Fibroblast of lung (primary cell): ENCODE measurements at places on chromosomes 7 and 10. TPM values are rescaled to one million over a fixed set of nuclear protein-coding genes. Genes with fewer than 3 reads are reported as not detected.

GRCh38 chr7:12314199-12314598 lies 89.5 kb downstream of the VWDE start:
- H3K27ac ChIP-seq = no peak overlapping the region
- no peak overlapping the region for H3K4me3 ChIP-seq
- H3K4me1 ChIP-seq = no peaks in the 10 kb centered on the region
- no peaks in the 10 kb centered on the region for H3K36me3 ChIP-seq
- no peaks in the 10 kb centered on the region for H3K27me3 ChIP-seq
- no peak for DNase-seq

GRCh38 chr7:74655768-74656440 lies 1.6 kb upstream of the GTF2I start:
- H3K27me3 ChIP-seq = no peaks in the 10 kb centered on the region
- DNase-seq = no peak
- H3K36me3 ChIP-seq = no peaks in the 10 kb centered on the region
- peak overlapping the region; percentile 38 for H3K27ac ChIP-seq

Gene NKX2-3
- not detected in 2 replicates for total RNA-seq

Gene TWIST1
- total RNA-seq = 23.9 and 31.2 TPM in 2 replicates

- H3K4me1 ChIP-seq = no peaks in the 10 kb centered on the region
- H3K4me3 ChIP-seq = no peak overlapping the region
- no peaks in the 10 kb centered on the region for H3K36me3 ChIP-seq
- no peaks in the 10 kb centered on the region for H3K27me3 ChIP-seq
Observed at GRCh38 chr10:132452651-132453469, 55.9 kb downstream of the PWWP2B start.

DNA sequence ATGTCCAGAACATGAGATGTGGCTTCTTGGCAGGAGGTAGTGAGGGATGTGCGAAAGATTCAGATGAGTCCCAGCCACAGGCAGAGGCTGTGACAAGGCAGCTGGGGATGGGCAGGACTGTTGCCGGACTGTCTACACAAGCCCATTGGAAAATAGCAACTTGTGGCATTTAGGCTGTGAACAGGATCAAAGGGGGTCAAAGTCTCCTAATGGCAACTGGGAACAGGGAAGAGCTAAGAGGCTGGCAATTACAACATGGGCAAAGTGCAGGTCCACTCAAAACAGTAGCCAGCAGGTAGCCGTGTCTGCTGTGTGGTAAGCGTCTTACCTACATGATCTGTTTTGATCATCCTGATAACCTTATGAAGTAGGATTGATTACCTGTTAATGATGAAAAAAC lies 254.2 kb upstream of the ZNF32 start:
- H3K36me3 ChIP-seq = no peaks in the 10 kb centered on the region
- no peaks in the 10 kb centered on the region for H3K4me1 ChIP-seq
- no peak overlapping the region for H3K27ac ChIP-seq
- no peaks in the 10 kb centered on the region for H3K27me3 ChIP-seq
- no peak for DNase-seq

Gene SLC16A9
- 0.26 and 0.66 TPM in 2 replicates for total RNA-seq

Gene UPK3B
- total RNA-seq = under 0.01 and 0.50 TPM in 2 replicates

Gene OPN1SW
- total RNA-seq = not detected in 2 replicates

Gene MRLN
- not detected in 2 replicates for total RNA-seq

GRCh38 chr7:50851891-50852290 lies 69.2 kb upstream of the GRB10 start:
- peaks cover 10% of the 10 kb centered on the region for H3K27me3 ChIP-seq
- no peak overlapping the region for H3K4me3 ChIP-seq
- no peak for DNase-seq
- H3K36me3 ChIP-seq = no peaks in the 10 kb centered on the region
- no peak overlapping the region for H3K27ac ChIP-seq

GRCh38 chr10:102033787-102034186 lies 22.2 kb downstream of the ARMH3 start:
- no peaks in the 10 kb centered on the region for H3K27me3 ChIP-seq
- no peak for DNase-seq
- H3K4me3 ChIP-seq = no peak overlapping the region
- no peaks in the 10 kb centered on the region for H3K36me3 ChIP-seq
- H3K27ac ChIP-seq = no peak overlapping the region
- no peaks in the 10 kb centered on the region for H3K4me1 ChIP-seq

DNA sequence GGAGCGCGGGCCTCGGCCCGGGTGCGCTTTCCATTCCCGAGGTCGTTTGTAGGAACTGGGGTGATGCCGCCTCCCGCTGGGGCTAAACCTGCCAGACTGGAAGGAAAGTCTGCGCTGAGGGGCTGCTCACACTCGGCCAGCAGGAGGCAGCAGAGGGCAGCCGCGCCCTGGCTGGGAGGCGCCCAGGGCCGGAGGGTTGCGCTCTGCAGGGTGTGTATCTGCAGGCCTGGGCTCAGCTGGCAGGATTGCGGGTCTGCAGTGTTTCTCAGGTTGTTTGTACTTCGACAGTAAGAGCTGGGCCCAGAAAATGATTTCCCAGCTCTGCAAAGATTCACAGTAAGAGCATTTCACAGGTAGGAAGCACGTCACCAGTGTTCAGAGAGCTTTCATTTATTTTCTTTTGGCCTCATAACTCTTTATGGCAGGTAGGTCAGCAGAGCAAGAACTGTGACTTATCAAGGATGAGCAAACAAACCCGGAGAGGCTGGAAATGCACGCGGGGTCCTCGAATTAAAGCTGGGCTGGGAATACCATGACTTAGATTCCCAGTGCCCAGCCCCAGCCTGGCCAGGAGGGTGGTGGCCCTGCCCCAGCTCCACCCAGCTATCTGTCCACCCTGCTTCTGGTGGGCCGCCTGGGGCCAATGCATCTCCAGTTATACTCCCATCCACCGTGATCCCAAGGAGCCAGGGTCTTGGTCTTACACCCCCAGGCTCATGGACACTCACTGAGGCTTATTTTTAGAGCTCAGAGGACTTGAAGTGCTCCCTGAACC lies 15.2 kb upstream of the PPP2R2D start:
- H3K4me3 ChIP-seq = no peak overlapping the region
- H3K4me1 ChIP-seq = no peaks in the 10 kb centered on the region
- no peak overlapping the region for H3K27ac ChIP-seq
- no peaks in the 10 kb centered on the region for H3K27me3 ChIP-seq
- DNase-seq = peak; percentile 20
- H3K36me3 ChIP-seq = no peaks in the 10 kb centered on the region

DNA sequence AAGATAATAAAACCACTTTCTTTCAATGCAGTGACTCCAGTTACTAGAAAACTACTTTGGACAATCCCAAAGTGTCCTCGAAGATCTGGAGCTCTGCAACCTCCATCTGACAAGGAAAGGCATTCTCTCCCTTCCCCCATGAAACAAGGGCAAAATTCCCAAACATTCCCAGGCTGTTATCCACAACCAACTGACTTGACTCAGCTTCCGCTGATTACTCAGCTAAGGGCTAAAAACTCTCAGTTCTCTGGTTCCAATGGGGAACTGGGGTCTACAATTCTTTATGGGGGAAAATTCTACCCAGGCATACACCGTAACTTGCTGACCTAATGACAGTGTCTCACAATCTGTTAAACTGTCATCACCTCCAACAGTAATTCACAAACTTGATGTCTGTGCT lies 48.4 kb downstream of the SFMBT2 start:
- H3K4me1 ChIP-seq = no peaks in the 10 kb centered on the region
- H3K27ac ChIP-seq = no peak overlapping the region
- DNase-seq = no peak
- no peaks in the 10 kb centered on the region for H3K27me3 ChIP-seq
- H3K36me3 ChIP-seq = no peaks in the 10 kb centered on the region
- no peak overlapping the region for H3K4me3 ChIP-seq

DNA sequence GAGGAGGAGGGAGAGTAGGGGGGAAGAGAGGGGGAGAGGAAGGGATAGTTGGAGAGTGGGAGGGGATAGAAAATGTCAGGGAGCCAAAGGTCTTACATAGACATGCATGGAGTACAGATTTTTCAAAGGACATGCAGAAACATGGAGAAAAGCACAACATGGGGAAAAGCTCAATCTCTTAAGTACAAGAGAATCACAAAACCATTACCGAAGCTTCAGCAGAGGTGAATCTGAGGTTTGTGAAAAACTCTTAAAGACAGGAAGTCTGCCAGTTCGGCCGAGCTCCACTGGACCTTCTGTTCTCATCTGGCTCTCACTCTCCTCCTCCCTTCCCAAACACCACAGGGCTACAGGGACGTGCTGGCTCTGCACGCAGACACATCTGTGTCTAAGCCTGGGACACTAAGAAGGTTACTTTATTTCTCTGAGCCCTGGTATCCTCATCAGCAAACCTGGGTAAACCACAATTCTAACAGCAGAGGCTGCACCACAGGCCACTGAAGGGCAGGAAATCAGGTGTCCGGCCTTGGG lies 133.9 kb downstream of the COBL start:
- H3K27ac ChIP-seq = no peak overlapping the region
- H3K4me3 ChIP-seq = no peak overlapping the region
- H3K27me3 ChIP-seq = no peaks in the 10 kb centered on the region
- no peaks in the 10 kb centered on the region for H3K4me1 ChIP-seq
- no peaks in the 10 kb centered on the region for H3K36me3 ChIP-seq

Gene ADAM22
- 0.51 and 0.66 TPM in 2 replicates for total RNA-seq

DNA sequence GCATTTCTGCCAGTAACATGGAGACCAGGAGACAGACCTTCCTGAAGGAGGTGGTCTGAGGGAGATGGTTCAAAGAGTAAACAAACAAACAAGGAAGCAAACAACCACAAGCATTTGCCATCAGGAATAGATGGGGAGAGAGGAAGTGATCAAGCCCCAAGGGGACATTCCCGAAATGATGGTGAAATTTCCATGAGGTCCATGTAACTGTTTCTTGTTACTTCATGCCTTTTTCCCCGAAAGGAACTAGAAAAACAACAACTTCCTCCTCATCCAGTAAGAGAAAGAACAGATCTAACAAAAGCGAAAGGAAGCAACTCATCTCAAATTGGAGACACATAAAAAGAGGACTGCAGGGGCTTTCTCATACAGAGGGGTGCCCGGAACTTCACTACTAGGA lies 152.5 kb upstream of the ZNF32 start:
- no peak overlapping the region for H3K4me3 ChIP-seq
- H3K36me3 ChIP-seq = no peaks in the 10 kb centered on the region
- no peaks in the 10 kb centered on the region for H3K4me1 ChIP-seq

GRCh38 chr7:25386311-25386744 lies 158.0 kb upstream of the NPVF start:
- H3K4me1 ChIP-seq = no peaks in the 10 kb centered on the region
- peaks cover 9% of the 10 kb centered on the region for H3K27me3 ChIP-seq
- no peaks in the 10 kb centered on the region for H3K36me3 ChIP-seq
- DNase-seq = no peak
- no peak overlapping the region for H3K4me3 ChIP-seq

- no peaks in the 10 kb centered on the region for H3K27me3 ChIP-seq
- H3K4me3 ChIP-seq = no peak overlapping the region
- H3K27ac ChIP-seq = no peak overlapping the region
- no peak for DNase-seq
- H3K36me3 ChIP-seq = peaks cover 9% of the 10 kb centered on the region
Observed at GRCh38 chr7:155713384-155713783, 68.9 kb downstream of the RBM33 start.

Gene TFR2
- under 0.01 TPM in 1 of 2 replicates, not detected in the other for total RNA-seq

DNA sequence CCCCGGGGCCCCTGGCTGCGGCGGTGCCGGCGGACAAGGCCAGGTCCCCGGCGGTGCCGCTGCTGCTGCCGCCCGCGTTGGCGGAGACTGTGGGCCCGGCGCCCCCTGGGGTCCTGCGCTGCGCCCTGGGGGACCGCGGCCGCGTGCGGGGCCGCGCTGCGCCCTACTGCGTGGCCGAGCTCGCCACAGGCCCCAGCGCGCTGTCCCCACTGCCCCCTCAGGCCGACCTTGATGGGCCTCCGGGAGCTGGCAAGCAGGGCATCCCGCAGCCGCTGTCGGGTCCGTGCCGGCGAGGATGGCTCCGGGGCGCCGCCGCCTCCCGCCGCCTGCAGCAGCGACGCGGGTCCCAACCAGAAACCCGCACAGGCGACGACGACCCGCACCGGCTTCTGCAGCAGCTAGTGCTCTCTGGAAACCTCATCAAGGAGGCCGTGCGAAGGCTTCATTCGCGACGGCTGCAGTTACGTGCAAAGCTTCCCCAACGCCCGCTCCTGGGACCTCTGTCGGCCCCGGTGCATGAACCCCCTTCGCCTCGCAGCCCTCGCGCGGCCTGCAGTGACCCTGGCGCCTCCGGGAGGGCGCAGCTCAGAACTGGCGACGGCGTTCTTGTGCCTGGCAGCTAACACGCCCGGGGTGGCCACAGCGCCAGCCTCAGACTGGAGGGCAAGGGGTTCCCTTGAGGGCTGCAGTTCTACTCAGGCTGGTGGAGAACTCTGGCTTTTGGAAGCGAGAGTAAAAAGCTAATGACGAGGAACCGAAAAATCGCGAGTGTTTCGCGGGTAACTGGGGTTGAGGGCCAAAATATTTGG lies 804 bp downstream of the FRAT1 start:
- H3K36me3 ChIP-seq = no peaks in the 10 kb centered on the region
- no peaks in the 10 kb centered on the region for H3K27me3 ChIP-seq
- peaks cover 4% of the 10 kb centered on the region for H3K4me1 ChIP-seq
- peak overlapping the region; percentile 47 for H3K4me3 ChIP-seq

Gene JAKMIP3
- total RNA-seq = under 0.01 and 0.17 TPM in 2 replicates

GRCh38 chr7:137820156-137820555 lies 26.6 kb downstream of the DGKI start:
- peaks cover 11% of the 10 kb centered on the region for H3K4me1 ChIP-seq
- H3K27ac ChIP-seq = no peak overlapping the region
- no peak overlapping the region for H3K4me3 ChIP-seq

GRCh38 chr7:92988051-92988450 lies 129.7 kb downstream of the SAMD9 start:
- no peak overlapping the region for H3K4me3 ChIP-seq
- no peaks in the 10 kb centered on the region for H3K36me3 ChIP-seq
- peak; percentile 69 for DNase-seq
- peaks cover 2% of the 10 kb centered on the region for H3K4me1 ChIP-seq
- H3K27ac ChIP-seq = no peak overlapping the region

DNA sequence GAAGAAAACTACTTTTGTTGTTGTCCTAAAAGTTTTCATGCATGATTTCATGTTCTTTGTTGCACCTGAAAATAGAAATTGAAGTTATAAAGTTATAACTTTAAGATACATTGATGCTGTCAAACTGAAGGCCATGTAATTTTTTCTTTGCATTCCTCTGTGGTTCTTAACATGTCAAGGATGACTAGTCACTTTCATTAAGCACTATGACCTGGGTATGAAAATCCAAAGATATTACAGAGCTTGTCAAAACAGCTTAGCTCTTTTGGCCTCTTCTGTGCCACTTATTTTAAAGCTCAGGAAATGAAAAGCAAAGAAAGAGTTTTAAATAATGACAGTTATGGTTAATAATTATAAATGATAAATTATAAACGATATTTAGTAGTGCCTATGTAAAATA lies 241.6 kb upstream of the CACNA2D1 start:
- H3K36me3 ChIP-seq = no peaks in the 10 kb centered on the region
- no peak overlapping the region for H3K4me3 ChIP-seq
- H3K4me1 ChIP-seq = no peaks in the 10 kb centered on the region
- H3K27me3 ChIP-seq = no peaks in the 10 kb centered on the region

DNA sequence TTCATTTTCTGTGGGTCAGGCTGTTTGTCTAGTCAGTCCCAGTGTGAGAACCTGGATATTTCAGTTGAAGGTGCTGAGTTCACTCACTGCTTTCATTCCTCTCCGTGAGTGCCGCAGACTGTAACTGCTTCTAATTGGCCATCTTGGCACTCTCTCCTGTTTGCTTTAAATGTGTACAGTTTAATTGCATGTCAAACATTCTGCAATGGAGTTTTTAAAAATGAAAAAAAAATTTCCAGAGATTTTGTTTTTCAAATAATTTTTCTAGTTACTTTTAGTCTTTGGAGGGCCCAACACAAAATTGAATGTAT lies 87.8 kb downstream of the CCSER2 start:
- H3K36me3 ChIP-seq = no peaks in the 10 kb centered on the region
- no peak overlapping the region for H3K27ac ChIP-seq
- DNase-seq = no peak
- H3K4me3 ChIP-seq = no peak overlapping the region

- peaks cover 35% of the 10 kb centered on the region for H3K4me1 ChIP-seq
- no peaks in the 10 kb centered on the region for H3K27me3 ChIP-seq
- no peaks in the 10 kb centered on the region for H3K36me3 ChIP-seq
- no peak overlapping the region for H3K4me3 ChIP-seq
- DNase-seq = peak; percentile 79
Observed at GRCh38 chr7:137953665-137954470, 48.0 kb downstream of the CREB3L2 start.
